SK-N-SH (cell line): ENCODE measurements at places on chromosomes 6 and 20.

- DNase-seq: no peak
These were observed 14.5 kb downstream of the STX16 start for GRCh38 chr20:58665606-58666005.

GRCh38 chr20:18431206-18431605, 35.6 kb downstream of the DZANK1 start:
- DNase-seq: no peak

GRCh38 chr6:108463784-108464183, 96.9 kb upstream of the FOXO3 start:
- DNase-seq: no peak

- DNase-seq: no peak
These were observed 23.8 kb upstream of the NXT1 start for GRCh38 chr20:23326774-23327173.

DNA sequence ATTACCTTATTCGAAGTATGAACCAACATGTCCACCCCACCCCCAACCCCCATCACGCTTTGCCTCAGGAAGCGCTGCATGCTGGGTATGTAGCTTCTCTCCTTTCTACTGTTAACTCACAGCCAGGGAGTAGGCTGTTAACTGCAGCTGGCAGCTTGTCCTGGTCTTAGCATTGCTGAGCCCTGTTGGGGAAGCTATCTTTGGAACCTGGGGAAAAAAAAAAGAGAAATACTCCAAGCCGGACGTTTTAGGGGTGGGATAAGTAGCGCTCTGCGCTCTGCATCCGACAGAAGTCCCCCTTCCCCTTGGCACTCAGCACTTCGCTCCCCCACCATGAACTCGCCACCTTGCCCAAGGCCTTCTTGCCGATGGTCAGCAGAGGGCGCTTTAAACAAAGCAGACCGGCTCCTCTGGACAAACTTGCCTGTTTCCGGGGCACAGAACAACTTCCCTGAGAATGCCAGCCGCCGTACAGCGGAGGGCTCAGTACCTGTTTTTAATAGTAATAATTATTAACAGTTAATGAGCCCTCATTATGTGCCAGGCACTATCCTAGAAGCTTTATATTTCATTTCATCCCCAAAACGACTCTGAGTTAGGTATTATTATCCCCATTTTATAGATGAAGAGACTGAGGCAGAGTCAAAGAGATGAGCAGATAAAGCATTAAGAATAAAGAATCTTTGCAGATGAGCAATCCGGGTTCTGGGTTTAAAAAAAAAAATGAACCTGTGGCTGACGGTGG, 35.2 kb upstream of the MDFI start:
- peak; percentile 90 for DNase-seq

DNA sequence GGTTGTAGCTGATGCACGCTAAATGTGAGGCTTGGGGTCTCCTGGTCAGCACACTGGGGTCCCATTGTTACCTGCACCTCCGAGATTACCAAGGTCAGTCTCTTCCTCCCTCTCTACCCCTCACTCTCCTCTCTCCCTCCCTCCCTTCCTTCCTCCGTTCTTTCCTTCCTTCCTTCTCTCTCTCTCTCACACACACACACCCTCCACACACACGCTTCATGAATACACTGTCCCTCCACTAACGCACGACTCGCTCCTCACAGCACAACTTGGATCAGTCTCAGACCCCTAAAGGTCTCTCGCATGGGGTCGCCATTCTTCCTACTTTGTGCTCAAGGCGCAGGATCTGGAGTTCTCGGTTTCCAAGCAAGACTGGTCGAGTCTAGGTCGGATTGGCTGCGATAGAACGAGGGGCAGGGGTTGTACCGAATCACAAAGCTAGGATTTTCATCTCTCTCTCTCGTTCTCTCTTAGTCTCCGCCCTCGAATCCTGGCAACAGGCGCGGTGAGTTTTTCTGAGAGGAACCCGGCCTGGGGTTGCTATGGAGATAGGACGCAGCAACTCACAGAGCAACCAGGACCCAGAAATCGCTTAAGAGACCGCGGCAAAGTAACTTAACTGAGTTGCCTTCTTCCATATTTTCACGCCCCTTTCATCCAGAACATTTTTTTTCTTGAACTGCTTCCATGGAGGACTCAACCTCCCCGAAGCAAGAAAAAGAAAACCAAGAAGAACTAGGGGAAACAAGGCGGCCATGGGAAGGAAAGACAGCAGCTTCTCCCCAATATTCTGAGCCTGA, at the start of gene RSPH4A:
TSS of gene RSPH4A (plus strand) at position 543 of the 800 bp plus-strand sequence. CDS start at position 688, 145 bp downstream.
- peak; percentile 82 for DNase-seq

- no peak for DNase-seq
These were observed 35.4 kb downstream of the SLC16A10 start for GRCh38 chr6:111122458-111123286.

GRCh38 chr20:942611-943010, 26.5 kb upstream of the ANGPT4 start:
- no peak for DNase-seq

DNA sequence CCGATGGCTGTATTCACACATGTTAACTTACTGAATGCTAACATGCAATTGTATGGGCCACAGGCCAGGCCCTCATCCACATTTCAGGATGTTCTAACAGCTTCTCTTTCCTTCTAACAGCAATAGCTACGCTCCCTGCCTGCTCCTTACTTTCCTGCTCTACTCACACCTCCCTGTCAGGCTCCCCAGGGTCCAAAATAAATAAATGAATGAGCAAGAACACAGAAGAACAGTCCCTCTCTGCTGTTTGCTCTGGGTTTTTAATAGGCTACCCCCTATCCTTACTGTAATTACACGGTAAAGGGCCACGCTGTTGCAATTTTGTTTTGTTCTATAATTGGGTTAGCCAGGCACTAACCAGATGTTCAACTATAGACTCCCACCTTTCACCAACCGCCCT, 135.6 kb downstream of the GMDS start:
- DNase-seq: no peak

DNA sequence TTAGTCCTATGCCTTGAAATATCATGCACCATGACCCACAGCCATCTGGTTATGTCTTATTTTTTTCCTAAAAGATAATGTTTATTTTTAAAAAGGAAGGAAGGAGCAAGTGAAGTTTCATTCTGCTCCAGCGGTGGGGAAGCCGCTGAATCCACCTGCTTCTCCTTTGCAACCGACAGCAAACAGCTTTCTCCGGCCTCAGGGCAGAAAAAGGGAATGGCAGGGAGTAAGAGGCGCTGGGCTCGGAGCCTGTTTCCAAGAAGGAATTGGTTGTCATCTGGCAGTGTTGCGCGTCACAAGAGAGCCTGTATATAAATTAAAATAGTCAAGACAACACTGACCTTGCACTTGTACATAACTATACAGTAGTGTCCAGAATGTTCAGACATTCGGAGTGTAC, 14.2 kb downstream of the GFRA4 start:
- peak; percentile 53 for DNase-seq

DNA sequence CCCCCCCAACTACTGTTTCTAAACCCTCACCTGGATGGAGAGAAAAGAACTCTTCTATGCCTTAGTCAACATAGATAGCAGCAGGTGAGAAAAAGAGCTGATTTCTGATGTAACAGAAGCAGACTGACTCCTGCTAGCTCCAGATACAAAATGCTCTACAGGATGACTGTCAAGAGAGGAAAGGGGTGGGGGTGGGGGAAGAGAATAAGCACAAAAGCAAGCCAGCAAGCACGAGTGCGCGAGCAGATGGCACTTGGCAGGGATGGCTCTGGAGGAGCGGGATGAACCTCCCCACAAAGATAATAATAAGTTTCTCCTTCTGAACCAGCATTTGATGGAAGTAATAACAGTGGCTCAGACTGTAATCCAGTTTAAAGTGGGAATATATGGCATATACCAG, 45.6 kb upstream of the SPDEF start:
- DNase-seq: no peak

- no peak for DNase-seq
These were observed 571.0 kb downstream of the RNF144B start for GRCh38 chr6:18958146-18958545.

- DNase-seq: no peak
These were observed 27.3 kb downstream of the RNF182 start for GRCh38 chr6:13952101-13952500.

DNA sequence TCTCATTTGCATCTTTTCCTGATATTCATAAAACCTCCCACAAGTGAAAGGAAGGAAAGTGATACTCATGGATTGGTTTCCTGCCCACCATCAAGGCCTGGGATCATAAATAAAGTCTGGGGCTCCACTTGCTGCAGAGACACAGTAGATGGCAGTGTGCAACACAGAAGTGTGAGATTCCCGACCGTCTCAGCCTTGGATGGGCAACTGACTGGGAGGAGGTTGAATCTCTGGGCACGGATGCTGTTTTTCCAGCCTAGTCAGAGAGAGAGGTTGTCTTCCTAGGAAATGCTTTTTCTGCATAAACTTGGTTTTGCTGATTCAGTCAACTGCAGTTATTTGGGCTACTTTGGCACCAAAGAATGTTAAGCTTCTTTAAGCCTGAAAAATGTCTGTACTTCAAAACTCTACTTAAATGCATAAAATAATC, 9.9 kb upstream of the RFPL4B start:
- peak; percentile 84 for DNase-seq

DNA sequence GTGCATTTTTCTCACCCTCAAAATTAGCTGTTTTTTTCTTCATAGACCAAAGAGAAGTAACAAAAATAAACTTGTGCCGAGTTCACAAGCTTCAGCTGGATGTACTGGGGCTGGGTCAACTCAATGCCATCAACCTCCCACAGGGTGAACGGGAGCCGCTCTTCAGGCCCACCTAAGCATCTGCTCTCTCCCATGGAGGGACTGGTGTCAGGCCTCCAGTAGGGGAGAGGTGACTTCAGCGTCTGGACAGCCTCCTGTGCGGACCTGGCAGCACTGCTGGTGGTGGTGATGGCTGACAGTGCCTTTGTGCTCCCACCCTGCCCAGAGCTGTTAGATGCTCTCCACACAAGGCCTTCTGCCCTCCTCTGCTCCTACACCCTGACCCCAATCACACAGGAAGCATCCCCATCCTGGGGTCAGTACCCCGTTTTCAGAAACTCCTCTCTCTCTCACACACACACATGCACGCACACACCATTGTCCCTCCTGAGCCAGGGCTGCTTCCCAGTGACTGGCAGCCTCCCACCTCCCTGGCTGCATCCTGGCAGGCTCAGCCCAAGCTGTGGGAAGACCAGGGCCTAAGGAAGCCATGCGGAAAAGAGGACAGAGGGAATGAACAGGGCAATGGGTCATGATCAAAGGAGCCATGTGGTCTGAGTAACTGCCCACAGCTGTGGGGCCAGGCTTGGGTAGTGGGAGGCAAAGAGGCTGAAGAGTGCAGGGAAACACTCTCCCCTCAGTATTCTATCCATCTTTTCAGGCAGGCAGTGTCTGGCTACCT, 17.7 kb downstream of the CST8 start:
- DNase-seq: no peak

GRCh38 chr6:31734821-31735406, 1.4 kb downstream of the CLIC1 start:
- no peak for DNase-seq

- no peak for DNase-seq
These were observed 12.1 kb upstream of the CHRNA4 start for GRCh38 chr20:63372971-63373885.

DNA sequence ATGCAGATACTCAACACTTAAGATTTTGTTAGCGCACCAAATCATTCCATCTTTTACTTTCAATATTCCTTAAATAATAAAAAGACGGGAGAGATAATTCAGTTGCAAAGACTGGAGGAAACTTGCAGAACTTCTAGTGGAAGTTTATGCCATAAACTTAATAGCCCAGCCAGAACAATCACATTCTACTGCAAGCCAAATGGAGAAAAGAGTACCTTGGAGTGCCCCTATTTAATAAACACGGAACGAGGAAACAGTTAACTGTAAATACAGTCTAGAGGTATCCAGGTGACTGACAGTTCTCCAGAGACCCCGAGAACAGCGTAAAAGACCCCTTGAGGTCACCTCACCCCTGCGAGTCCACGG, 635 bp downstream of the SLC35B3 start:
- no peak for DNase-seq

- DNase-seq: no peak
These were observed 20.9 kb upstream of the ILRUN start for GRCh38 chr6:34717466-34717865.

DNA sequence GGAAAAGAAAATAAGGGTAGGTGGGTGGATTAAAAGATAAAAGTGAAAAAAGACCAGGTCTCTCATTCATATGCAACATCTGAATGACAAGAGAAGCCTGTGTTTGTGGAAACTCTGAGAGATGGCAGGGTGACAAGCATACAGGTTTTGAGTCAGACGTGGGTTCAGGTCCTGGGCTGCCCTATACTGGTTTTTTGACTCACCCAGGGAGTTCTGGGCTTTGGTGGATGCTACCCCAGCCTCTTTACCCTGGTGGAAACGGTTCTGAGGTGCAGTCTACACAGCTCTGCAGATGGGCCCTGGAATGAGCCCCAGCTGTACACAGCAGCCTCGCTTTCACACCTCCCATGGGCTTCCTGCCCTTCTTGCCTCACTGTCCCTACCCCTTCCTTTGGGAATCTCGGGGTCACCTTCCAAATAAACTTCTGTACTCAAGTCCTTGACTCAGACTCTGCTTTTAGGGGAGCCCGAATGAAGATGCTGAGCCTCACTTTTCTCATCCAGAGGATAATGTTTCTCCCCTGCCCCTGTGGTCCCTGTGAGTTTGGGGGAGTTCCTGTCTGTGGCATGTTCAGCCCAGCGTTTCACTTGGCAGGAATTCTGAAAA, 77.7 kb upstream of the CLDN20 start:
- no peak for DNase-seq
